Lung (tissue), 17 donors: ENCODE measurements at places on chromosomes 2 and 18. TPM values are rescaled to one million over a fixed set of nuclear protein-coding genes. Genes with fewer than 3 reads are reported as not detected.

GRCh38 chr2:11655495-11655894, 14.5 kb downstream of the NTSR2 start:
- H3K27me3 ChIP-seq = peaks cover 4% of the 10 kb centered on the region
- DNase-seq = peak; percentile 37
- no peak overlapping the region for H3K4me3 ChIP-seq

Gene HOXD8
- 1.2 TPM for total RNA-seq

Gene PSMA8
- total RNA-seq = not detected

- no peaks in the 10 kb centered on the region for H3K36me3 ChIP-seq
- no peak for DNase-seq
- no peak overlapping the region for H3K4me3 ChIP-seq
- H3K27me3 ChIP-seq = no peaks in the 10 kb centered on the region
- no peak overlapping the region for H3K27ac ChIP-seq
- no peaks in the 10 kb centered on the region for H3K4me1 ChIP-seq
These were observed 19.2 kb upstream of the SIGLEC15 start for GRCh38 chr18:45806226-45806625.

Gene DAW1
- total RNA-seq = 9.2 TPM

Gene TUBA3E
- total RNA-seq = not detected

Gene YWHAQ
- 271 TPM for total RNA-seq

GRCh38 chr18:68429111-68429510, 285.8 kb downstream of the TMX3 start:
- no peak overlapping the region for H3K27ac ChIP-seq
- no peaks in the 10 kb centered on the region for H3K36me3 ChIP-seq
- H3K4me1 ChIP-seq = no peaks in the 10 kb centered on the region
- H3K4me3 ChIP-seq = no peak overlapping the region

GRCh38 chr2:163573652-163574051, 162.2 kb downstream of the FIGN start:
- H3K27me3 ChIP-seq = no peaks in the 10 kb centered on the region
- H3K4me3 ChIP-seq = no peak overlapping the region
- no peaks in the 10 kb centered on the region for H3K36me3 ChIP-seq
- peak; percentile 54 for DNase-seq

Gene ACVR2A
- total RNA-seq = 56.5 TPM

Gene DTYMK
- 24.3 TPM for total RNA-seq

Gene PARD3B
- total RNA-seq = 31.8 TPM

Gene IL1A
- 1.3 TPM for total RNA-seq

- no peaks in the 10 kb centered on the region for H3K4me1 ChIP-seq
- DNase-seq = no peak
- H3K27ac ChIP-seq = no peak overlapping the region
- no peaks in the 10 kb centered on the region for H3K27me3 ChIP-seq
These were observed 60.5 kb downstream of the MERTK start for GRCh38 chr2:111958901-111959300.

Gene MARCHF4
- total RNA-seq = 0.34 TPM

- no peak overlapping the region for H3K4me3 ChIP-seq
- H3K27me3 ChIP-seq = no peaks in the 10 kb centered on the region
- no peak overlapping the region for H3K27ac ChIP-seq
- H3K4me1 ChIP-seq = no peaks in the 10 kb centered on the region
- no peak for DNase-seq
These were observed 69.2 kb downstream of the CD28 start for GRCh38 chr2:203775684-203776083.

DNA sequence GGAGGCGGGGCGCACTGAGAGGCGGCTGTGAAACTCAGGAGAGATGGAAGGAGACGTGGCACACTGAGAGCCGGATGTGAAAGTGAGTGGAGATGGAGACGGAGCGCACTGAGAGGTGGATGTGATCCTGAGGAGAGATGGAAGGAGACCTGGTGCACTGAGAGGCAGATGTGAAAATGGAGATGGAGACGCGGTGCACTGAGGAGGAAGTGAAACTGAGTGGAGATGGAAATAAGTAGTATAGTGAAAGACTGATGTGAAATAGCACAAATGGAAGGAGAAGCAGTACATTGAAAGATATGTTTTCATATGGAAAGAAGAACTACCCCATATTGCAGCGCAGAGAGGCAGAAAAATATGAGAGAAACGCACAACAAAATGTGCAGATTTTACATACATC, 281.6 kb upstream of the RGPD4 start:
- H3K27ac ChIP-seq = no peak overlapping the region
- H3K36me3 ChIP-seq = no peaks in the 10 kb centered on the region
- H3K4me3 ChIP-seq = no peak overlapping the region
- H3K27me3 ChIP-seq = no peaks in the 10 kb centered on the region
